ENCODE measurements at places on chromosomes 3 and 15.

DNA sequence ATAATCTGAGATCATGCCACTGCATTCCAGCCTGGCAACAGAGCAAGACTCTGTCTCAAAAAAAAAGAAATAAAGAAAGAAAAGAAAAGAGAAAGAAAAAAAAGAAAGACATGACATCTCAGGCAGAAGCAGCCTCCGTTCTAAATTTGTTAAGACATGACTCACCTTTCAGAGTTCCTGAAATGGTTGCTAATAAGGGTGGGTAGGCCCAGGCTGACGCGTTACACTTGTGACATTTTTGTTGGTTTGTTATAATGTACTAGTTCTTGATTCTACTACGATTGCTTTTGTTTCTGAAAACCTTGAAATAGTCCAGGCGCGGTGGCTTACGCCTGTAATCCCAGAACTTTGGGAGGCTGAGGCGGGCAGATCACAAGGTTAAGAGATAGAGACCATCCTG, 21.0 kb downstream of the SLC25A20 start:
- DNase-seq = no peak

DNA sequence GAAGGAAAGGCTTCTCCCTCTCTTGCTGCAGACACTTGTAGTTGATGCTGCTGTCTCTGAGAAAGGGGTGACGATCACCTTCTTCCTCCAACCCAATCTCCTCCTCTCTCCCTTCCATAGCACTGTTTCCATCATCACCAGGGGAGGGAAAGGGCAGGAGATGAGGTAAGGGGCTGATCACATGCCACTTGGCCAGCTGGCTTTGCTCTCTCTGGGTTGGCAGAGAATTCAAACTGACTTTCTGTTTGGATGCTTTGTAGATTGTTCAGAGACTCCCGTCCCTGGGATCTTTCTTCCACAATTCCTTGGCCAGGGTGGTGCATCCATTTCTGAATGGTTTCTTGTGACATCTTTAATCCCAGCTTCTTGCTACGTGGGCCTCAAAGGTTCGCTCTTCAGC, 43.2 kb upstream of the ZNF148 start:
- DNase-seq = no peak

DNA sequence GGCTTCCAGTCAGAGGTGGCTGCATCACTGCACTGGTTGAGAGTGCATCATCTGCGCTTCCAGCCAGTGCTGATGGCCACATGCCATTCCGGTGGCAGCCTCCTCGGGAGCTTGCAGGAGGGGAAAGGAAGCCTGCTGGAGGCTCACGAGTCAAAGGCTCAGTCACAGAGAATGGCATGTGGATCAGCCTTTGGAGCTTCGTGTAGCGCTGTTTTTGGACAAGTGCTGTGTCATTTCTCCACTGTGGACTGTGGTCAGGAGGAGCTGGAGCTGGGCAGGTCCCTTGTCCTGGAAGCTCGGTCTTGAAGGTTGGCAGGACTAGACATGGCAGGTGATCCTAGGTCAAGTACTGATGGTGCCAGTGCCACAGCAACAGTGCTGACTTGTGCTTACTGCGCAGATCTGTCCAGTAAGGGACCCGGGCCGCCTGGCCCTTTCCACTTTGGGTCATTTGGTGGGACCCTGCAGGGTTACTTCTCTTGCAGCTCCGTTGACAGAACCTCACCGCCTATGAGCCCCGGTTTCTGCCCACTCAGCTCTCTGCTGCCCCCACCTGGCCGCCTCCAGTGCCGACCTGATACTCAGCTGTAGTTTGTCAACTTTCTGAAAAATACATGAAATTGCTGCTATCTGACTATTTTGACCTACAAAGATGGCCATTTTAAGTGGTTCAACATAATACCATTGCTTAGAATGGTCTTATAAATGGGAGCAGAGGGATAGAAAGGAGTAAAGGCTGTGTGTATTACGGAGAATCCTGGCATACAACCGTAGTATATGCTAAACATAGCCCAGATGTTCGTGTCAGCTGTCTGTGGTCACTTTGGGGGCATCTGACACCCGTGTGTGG, 27.6 kb upstream of the TRPM1 start:
- DNase-seq = peak; percentile 87

GRCh38 chr3:67531181-67532101, 123.0 kb downstream of the SUCLG2 start:
- DNase-seq = no peak

DNA sequence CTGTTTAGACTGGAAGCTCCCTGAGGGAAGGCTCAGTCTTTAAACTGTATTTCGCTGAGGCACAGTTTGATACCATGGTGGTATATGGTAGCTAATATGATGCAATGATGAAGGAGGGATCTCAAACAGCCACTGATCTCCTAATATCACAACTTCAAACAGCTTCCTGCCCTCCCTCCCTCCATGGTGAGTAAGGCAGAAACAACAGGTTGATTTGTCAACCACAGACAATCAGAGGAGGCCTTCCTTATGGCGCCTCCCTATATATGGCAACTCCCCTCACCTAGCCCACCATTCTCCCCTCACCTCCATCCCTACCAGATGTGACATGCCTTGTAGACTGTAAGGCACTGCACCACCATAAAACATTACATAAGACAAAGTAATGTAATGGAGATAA, 316.5 kb upstream of the ICE2 start:
- no peak for DNase-seq

GRCh38 chr3:50221051-50221410, 15.0 kb upstream of the GNAI2 start:
- no peak for DNase-seq

DNA sequence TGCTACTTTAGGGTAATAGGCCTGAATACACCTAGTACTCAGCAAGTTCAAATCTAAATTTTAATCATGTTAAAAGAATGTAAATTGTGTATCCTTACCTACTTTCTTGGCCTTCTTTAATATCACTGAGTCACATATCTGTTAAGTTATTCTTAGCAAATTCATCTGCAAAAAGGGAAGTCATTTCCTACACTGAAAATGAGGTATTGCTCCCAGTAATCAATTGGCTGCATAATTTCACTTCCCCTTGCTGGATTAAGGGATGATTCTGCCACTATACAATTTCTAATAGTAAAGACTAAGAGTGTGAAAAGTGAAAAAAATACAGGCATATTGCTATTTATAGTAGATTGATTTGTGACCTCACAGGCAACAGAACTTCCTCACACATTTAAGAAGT, 47.8 kb downstream of the CCDC54 start:
- DNase-seq = no peak

DNA sequence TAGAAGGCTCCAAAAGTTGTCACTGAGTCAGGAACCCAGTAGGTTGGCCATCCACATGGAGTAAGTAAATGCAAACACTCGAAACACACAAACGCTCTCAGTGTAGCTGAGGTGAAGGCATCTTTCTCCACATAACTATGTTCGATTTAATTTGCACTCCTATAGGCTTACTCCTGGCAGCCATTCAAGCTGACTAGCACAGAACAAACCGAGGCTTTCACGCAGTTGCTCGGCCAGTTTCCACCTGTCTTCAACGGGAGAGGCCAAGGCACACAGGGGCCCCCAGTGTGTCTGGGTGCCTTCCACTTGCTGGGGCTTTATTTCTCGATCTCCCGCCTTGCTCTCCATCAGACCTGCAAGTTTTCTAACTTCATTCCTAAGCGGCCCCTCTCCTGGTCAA, 18.9 kb downstream of the RGMA start:
- DNase-seq = no peak

- DNase-seq = no peak
Measured at GRCh38 chr15:83115410-83115809, 8.0 kb downstream of the TM6SF1 start.

DNA sequence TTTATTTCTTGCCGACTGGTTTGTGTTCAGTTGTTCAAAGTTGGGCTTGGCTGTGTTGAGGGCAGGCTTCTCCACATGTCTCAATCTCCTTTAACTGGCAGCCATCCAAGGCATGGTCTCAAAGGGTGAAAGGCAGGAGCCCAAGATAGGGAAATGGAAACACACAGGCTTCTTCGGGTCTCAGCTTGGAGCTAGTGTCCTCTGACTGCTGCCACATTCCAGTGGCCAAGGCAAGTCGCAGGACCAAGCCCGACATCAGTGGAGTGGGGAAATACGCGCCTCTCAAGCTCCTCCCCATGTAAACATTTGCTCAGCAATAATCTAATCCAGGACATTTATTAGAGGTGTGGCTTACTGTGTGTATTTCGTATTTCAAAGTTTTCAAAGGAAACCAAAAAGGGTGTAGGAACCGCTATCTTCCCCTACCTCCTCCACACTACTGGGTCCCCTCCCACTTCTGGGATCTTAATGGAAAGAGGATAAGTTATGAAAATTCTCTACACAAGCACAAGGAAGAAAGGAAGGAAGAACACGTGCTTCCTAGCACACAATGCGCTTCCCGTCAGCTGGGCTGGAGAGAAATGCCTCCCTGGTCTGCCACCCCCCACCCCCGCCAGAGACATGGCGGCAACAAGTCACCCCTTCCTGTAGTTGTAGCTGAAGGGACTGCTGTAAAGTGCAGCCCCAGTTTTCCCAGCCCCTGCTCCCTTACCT, 181.7 kb downstream of the FAM43A start:
- DNase-seq = peak; percentile 54

GRCh38 chr3:111998636-111999483, at the start of gene TAGLN3:
Gene TAGLN3 (plus strand): TSS chr3:111998922. CDS start chr3:111999423, 501 bp downstream.
- DNase-seq = no peak

GRCh38 chr3:129360705-129361460, 67.6 kb downstream of the EFCAB12 start:
- no peak for DNase-seq

- DNase-seq = no peak
Measured at GRCh38 chr3:115666920-115667737, 43.8 kb downstream of the GAP43 start.

GRCh38 chr3:38000965-38001455, 10.4 kb downstream of the VILL start:
- peak; percentile 51 for DNase-seq

DNA sequence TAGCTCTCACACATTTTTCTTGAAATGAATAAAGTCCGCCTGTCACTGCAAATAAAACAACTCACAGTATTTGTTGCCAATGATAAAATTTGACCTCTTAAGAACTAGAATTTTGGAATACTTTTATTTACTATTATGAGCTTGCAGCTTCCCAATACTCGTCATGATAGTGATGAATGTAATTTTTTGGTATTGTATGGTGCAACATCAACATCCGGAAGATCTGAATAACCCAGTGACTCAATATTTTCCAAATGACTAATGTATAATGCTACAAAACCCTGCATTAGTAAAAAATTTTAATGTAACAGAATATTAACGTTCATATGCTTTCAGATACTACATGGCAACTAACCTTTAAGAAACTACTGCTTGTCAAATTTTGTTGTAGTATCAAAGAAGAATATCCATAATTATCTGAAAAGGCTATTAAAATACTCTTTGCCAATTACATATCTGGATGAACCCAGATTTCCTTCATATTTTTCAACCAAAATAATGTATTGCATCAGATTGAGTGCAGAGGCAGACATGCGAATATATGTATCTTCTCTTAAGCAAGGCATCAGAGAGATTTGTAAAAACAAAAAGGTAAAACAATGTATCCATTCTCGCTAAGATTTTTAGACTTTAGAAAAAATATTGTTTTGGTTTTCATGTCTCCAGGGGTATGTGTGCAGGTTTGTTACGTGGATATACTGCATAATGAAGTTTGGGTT, 95.3 kb downstream of the IGF2BP2 start:
- no peak for DNase-seq

- no peak for DNase-seq
Measured at GRCh38 chr3:122627301-122627700, 49.9 kb downstream of the PARP15 start.

DNA sequence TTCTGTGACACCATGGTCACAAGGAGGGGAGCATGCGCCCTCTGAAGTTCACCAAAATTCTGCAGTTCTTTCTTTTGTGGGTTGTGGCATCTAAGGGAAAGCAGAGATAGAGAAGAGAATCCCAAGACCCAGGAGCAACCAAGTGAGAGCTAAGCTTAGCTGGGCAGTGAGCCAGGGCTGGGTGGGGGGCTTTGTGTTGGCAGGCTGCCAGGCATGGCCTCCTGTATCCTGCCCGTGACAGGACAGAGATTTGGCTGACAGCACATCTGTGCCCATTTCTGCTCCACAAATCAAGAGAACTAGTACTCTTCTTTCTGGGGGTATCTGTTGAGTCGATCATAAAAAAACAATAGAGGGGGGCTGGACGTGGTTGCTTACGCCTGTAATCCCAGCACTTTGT, 66.2 kb downstream of the NMNAT3 start:
- no peak for DNase-seq

DNA sequence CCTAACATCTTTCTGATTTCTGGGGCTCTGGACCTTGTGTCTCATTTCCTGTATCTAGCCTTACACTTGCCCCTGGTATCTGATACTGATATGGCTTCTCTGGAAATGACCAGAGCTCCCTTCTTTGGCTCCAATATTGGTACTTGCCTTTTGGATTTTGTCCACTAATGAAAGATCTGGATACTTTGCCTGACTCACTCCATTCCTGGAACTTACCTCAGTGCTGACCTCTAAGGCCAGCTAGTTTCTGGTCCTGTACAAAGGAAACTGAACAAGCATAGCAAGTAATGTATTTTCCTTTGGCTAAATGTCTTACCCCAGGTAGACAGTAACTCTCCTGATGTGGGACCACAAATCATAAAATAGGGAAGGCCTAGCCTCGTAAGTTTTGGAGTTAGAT, 93.8 kb upstream of the SLC4A7 start:
- DNase-seq = no peak

GRCh38 chr3:88896026-88896425, 211.4 kb upstream of the EPHA3 start:
- no peak for DNase-seq

GRCh38 chr15:94411846-94412245, 180.5 kb downstream of the MCTP2 start:
- DNase-seq = no peak

- DNase-seq = no peak
Measured at GRCh38 chr3:147618691-147619090, 209.5 kb downstream of the ZIC1 start.

- no peak for DNase-seq
Measured at GRCh38 chr3:32888739-32889138, 62.7 kb upstream of the CCR4 start.

GRCh38 chr15:40764629-40765103, 798 bp downstream of the GCHFR start:
- peak; percentile 56 for DNase-seq

- DNase-seq = no peak
Measured at GRCh38 chr3:194952841-194953241, 267.2 kb downstream of the FAM43A start.

GRCh38 chr15:83602021-83602420, 51.9 kb upstream of the ADAMTSL3 start:
- DNase-seq = no peak
